ENCODE measurements at places on chromosomes 1 and 21.

- no peak for DNase-seq
These were observed 59.0 kb downstream of the SLX9 start for GRCh38 chr21:44998621-44999427.

GRCh38 chr1:242412921-242413320 lies 111.6 kb downstream of the PLD5 start:
- DNase-seq = no peak

DNA sequence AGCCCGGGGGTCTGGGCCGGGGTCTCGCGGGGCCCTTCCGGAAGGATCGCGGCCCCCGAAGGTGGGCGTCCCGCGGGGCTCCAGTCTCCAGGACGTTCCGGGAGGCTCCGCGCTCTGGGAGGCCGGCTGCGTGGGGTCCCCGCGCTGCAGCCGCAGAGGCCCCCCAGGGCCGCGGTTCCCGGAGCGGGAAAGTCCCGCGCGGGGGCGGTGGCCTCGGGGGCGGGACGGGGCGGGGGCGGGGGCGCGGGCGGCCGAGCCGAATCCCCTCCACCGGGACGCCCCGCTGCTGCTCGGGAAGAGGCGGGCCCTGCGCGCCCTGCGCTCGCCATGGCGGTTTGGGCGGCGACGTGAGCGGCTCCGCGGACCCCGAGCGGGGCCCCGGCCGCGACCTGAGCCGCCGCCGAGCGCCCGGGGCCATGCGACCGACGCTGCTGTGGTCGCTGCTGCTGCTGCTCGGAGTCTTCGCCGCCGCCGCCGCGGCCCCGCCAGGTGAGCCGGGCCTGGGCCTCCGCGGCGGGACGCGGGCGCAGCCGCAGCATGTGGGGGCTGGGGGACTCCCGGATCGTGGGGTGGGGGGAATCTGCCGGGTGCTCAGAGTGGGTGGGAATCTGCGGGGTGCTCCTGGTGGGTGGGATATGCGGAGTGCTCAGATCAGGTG lies at the start of gene IFNGR2:
Gene IFNGR2 (plus strand): TSS at position 286 of the 658 bp plus-strand sequence. CDS start 131 bp downstream, at position 417.
- DNase-seq = peak; percentile 36

DNA sequence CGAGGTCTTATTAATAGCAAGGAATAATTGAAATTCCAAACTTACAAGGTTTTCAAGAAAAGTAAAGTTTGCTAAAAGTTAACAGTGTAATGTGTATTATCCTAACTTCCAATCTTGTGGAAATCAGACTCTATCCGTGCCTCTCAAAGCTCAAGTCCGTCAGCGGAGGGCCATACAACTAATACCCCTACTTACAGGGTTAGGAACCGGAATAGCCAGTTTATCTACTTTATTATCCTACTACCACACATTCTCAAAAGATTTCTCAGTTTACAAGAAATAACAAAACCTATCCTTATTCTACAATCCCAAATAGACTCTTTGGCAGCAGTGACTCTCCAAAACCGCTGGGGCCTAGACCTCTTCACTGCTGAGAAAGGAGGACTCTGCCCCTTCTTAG lies 457.8 kb downstream of the PTPRC start:
- DNase-seq = no peak

GRCh38 chr1:54548389-54549044 lies 489 bp downstream of the ACOT11 start:
- no peak for DNase-seq

- DNase-seq = no peak
These were observed 60.1 kb upstream of the PTCH2 start for GRCh38 chr1:44903011-44903680.

- no peak for DNase-seq
These were observed 81.0 kb upstream of the VAMP3 start for GRCh38 chr1:7690076-7690475.

DNA sequence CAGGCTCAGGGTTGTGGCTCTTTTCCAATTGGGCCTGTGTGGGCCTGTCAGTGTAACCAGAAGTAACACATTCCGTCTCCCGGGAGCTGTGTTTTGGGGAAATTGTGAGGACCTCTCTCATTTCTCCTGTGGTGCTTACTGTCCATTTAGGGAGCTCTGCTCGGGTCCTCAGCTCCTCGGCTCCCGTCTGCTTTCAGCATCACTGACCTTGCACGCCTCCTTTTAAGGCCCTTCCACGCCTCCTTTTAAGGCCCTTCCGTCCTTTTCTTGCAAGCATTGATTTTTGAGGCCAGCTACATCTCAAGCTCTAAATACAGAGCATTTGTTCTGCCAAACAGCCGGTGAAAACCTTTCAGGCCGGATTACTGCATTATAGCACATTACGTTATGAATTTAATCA lies 9.7 kb downstream of the CA6 start:
- DNase-seq = no peak

DNA sequence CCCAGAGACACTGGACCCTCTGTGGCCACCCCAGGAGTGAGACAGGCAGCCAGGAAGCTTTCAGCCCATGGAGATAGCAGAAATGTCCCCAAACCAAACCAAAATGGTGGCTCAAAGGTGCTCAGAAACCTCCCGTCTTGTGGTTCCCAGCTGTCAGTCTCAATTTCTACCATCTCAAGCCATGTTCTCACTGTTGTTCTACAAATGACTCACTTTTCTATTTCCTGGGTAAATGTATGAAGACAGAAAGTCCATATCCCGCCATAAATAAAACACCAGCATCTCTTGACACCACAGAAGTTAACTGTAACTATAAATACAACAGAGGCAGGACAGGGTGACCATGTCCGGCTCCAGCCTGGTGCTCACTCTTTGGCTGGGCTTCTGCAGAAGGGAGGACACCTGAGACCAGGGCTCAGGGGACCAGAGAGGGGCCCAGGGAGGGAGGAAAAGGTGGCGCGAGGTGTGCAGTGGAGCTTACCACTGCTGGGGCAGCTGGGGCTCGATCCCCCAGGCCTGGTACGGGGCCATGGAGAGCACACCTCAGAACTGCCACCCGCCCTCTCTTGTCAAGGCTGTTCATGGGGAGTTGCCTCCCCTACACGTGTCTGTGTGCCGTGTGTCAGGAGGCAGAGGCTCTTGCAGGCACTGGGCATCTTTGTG lies 43.6 kb downstream of the EPHB2 start:
- no peak for DNase-seq

GRCh38 chr1:6185635-6186382 lies 5.7 kb upstream of the CHD5 start:
- DNase-seq = no peak

DNA sequence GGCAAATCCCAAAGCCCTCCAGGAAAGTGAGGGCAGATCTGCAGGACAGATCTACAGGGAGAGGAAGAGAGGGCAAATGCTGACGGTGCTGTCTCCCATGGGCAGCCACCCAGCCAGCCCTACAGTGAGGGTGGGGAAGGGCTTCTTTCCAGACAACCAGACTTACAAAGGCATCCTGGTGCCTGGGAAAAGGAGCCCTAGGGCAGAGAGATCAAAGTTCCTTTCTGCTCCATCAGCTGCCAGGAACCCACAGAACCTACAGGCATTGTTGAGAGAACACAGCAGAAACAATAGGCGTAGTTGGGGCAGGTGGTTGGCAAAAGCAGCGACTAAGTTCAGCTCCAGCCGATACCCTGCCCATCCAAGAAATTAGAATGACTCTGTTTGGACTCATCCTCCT lies 332.4 kb downstream of the KCNH1 start:
- DNase-seq = no peak

DNA sequence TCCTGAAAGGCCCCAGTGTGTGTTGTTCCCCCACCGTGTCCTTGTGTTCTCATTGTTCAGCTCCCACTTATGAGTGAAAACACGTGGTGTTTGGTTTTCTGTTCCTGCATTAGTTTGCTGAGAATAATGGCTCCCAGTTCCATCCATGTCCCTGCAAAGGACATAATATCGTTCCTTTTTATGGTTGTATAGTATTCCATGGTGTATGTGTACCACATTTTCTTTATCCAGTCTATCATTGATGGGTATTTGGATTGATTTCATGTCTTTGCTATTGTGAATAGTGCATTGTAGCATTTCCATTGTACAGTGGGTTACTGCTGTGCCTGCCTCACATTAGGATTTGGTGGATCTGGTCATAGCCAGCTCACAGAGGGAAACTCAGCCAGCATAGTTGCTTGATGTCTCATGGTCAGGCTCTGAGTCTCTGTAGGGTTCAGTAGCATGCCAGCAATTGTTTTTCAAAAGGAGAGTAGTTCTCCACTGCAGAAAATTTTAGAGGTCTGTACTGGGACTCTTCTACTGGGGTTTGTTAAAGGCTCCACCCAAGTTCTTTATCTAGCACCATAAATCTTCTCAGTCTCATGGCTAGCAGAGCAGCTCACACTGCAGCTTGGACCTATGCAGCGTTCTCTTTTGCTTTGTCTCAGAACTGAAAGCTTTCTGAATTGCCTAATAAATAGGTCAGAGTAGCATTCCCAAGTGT lies 41.0 kb downstream of the RUNX3 start:
- no peak for DNase-seq

GRCh38 chr1:7657287-7658016 lies 113.6 kb upstream of the VAMP3 start:
- no peak for DNase-seq

DNA sequence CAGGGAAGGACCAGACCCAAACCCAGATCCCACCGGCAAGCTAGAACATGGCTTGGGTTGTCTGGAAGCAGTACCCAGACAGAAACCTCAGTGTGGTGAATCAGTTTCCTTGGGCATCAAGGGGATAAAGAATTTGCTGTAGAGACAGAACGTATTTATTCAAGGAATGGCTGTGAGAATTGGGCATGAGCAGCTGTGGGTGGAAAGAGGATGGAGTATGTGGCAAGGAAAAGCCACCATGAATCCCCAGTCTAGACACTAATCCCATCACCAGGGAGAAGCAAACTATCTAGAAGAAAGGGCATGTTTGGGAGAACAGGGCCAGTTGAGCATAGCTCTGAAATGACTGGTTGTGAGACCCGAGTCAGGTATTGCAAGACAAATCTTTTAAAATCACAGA lies 109.2 kb downstream of the TOMM20 start:
- no peak for DNase-seq

DNA sequence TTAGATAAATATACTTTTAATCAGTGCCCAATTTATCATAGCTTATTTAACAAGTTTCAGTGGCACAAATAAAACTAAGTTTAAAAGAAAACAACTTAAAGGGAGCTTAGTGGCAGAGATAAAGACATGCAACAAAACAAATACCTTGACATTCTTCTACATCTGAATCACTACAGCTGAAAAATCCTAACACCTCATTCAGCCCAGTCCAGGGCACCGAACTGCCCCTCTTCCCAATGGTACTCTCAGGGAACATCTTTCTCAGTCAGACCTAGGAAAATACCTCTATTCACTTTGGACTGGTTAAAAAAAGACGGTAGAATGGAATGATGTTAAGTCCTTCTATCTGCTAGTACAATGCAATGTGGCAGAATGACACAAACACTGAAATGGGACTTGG lies 8.3 kb downstream of the OTUD7B start:
- no peak for DNase-seq
